Naive thymus-derived CD4-positive, alpha-beta T cell (primary cell): ENCODE measurements at places on chromosomes 5 and 9. TPM values are rescaled to one million over a fixed set of nuclear protein-coding genes. Genes with fewer than 3 reads are reported as not detected.

Gene CDC20B
- not detected for polyA plus RNA-seq

Gene PPP3R2
- not detected for polyA plus RNA-seq

GRCh38 chr9:69325409-69326212 is 596 bp downstream of the ENTREP1 start:
- no peaks in the 10 kb centered on the region for H3K4me1 ChIP-seq
- no peaks in the 10 kb centered on the region for H3K27me3 ChIP-seq
- DNase-seq = no peak
- H3K4me3 ChIP-seq = no peak overlapping the region
- H3K36me3 ChIP-seq = no peaks in the 10 kb centered on the region
- no peak overlapping the region for H3K27ac ChIP-seq

Gene LRRC70
- polyA plus RNA-seq = 2.0 TPM

Gene SHOC1
- polyA plus RNA-seq = not detected

- H3K4me3 ChIP-seq = no peak overlapping the region
- H3K27ac ChIP-seq = no peak overlapping the region
- H3K4me1 ChIP-seq = no peaks in the 10 kb centered on the region
- no peaks in the 10 kb centered on the region for H3K36me3 ChIP-seq
Measured at GRCh38 chr5:12322042-12322441, 417.8 kb upstream of the CTNND2 start.

Gene RANBP6
- 22.9 TPM for polyA plus RNA-seq

GRCh38 chr9:111854799-111855198 is 41.8 kb upstream of the UGCG start:
- H3K4me3 ChIP-seq = no peak overlapping the region
- no peak for DNase-seq
- no peaks in the 10 kb centered on the region for H3K36me3 ChIP-seq
- no peak overlapping the region for H3K27ac ChIP-seq
- H3K4me1 ChIP-seq = no peaks in the 10 kb centered on the region

GRCh38 chr9:114016629-114017423 is 61.3 kb downstream of the AMBP start:
- H3K4me1 ChIP-seq = no peaks in the 10 kb centered on the region
- H3K27ac ChIP-seq = no peak overlapping the region
- no peaks in the 10 kb centered on the region for H3K36me3 ChIP-seq
- no peak overlapping the region for H3K4me3 ChIP-seq
- H3K27me3 ChIP-seq = no peaks in the 10 kb centered on the region

DNA sequence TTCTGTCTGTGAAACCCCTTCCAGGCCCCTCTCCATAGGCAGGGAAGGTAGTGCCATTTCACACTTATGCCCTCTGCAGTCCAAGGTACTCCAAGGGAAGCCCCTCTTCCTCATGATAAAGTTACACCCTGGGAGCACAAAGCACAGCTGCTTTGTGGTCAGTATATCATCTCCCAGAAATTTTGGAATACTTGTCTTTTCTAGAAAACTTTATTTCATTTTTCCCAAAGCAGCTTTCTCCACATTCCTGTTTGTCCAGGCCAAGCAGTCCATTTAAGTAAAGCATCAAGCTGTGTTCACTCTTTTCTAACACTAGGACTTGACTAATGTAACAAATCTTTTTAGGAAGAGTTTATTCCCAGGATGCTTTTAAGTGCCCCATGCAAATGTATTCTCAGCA is 371.8 kb upstream of the RGMB start:
- no peak overlapping the region for H3K4me3 ChIP-seq
- H3K27ac ChIP-seq = no peak overlapping the region
- H3K4me1 ChIP-seq = no peaks in the 10 kb centered on the region
- no peaks in the 10 kb centered on the region for H3K27me3 ChIP-seq

DNA sequence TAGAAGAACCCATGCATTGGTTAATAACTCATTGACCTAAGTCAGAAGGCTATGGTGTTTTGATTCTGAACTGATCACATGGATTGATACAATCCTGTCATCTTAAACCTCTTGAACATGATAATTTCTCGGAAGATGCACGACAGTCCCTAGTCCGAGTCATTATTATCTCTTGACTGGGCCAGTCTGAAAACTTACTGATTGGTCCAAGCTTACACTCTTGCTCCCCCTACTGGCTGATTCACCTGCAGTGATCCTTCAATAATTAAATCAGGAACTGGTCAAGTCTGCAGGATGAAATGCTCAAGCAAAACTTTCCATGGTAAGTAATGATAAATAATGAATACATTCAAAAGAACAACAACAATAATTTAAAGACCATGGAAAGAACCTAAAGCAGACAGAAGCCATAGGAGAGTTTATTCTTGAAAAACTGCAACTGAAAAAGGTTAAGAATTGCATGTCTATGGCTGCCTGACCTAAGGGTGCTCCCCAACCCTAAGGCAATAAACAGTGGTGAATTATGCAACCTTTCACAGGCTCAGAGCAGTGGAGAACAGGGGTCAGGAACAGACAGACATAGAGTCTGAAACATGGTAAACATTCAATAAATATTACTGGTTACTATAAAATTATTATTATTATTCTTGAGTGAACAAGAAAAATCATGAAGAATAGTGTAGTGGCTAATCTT is 79.3 kb downstream of the BRINP1 start:
- H3K27me3 ChIP-seq = no peaks in the 10 kb centered on the region
- no peaks in the 10 kb centered on the region for H3K4me1 ChIP-seq
- no peak overlapping the region for H3K4me3 ChIP-seq
- no peaks in the 10 kb centered on the region for H3K36me3 ChIP-seq
- no peak for DNase-seq
- H3K27ac ChIP-seq = no peak overlapping the region
